NCI-H2171 treated with DMSO at 0.1 percent for 48 hours (cell line): ENCODE measurements at places on chromosomes 11 and 22.

GRCh38 chr22:27073601-27074425 is 416.4 kb downstream of the MIAT start:
- no peak for DNase-seq

- peak; percentile 32 for DNase-seq
Observed at GRCh38 chr22:31272522-31273446, 19.5 kb downstream of the PIK3IP1 start.

GRCh38 chr11:93622043-93622442 is 39.4 kb upstream of the CEP295 start:
- no peak for DNase-seq

DNA sequence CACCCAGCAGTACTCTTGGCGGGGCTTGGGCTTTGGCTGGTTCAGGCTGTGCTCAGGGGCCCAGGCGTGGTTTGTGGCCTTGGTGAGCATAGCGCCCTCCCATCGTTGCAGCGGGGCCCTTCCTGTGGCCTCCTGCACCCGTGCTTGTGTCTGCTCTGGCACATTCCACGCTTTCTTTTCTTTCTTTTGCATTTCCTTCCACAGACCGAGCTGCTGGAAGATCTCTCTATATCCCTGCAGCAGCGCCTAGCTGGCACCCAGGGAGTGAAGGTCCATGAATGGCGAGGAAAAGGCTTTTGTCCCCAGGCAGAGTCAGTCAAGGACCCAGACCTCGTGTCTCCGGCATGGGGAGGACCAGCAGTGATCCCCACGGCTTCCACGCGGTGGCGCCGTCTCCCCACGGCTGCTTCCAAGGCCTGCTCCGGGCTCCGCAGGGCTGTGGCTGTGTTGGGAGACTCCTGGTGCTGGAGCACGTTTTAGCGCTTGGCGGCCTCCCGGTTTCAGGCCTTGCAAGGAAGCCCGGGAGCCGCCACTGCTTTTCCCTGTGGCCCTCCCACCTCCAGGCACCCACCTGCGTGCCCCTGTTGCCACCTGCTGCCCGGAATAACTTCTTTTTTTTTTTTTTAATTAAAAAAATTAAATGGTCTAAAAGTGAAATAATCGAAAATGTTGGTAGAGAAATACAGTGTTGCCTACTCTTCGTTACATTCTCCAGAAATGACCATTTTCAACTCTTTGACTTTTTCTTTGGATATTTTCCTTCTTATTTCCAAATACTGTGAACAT is 28.5 kb downstream of the GLB1L2 start:
- peak; percentile 68 for DNase-seq

GRCh38 chr22:29269731-29270474 is 1.8 kb downstream of the EWSR1 start:
- no peak for DNase-seq

GRCh38 chr11:75561426-75562047 is 516 bp upstream of the SERPINH1 start:
- DNase-seq = no peak

- no peak for DNase-seq
Observed at GRCh38 chr22:35212009-35212408, 45.3 kb upstream of the HMGXB4 start.

- no peak for DNase-seq
Observed at GRCh38 chr11:117900121-117900648, 23.7 kb upstream of the FXYD6 start.

DNA sequence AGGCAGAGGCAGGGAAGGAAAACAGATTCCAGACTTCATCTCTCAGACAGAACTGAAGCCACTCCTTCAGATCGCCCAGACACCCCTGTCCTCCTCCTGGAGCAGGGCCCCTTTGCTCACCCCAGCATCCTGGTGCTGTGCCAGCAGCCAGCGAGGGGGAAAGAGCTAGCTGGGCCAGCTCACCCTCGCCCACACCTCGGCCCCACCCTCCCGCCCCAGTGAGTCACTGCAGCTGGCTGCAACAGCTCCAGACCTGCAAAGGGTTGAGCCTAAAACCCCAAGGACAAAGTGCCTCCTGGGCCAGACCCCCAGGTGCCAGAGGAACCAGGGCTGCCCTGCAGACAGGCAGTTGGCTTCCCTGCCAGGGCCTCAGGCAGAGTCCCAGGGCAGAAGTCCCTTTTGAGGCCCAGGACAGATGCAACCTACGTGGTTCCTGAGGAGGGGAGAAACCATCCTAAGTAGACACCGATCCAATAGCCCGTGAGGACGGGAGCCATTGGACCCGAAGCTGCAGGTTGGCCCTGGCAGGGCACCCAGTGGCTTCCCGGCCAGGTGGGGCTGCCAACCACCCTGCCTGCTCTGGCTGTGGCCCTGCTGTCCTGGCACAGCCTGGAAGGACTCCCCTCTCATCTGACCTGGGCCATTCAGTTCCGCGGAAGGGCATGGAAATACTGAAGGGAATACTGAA is 7.2 kb downstream of the AHNAK start:
- DNase-seq = peak; percentile 14

GRCh38 chr11:68436985-68437926 is 23.3 kb upstream of the PPP6R3 start:
- peak; percentile 53 for DNase-seq

- no peak for DNase-seq
Observed at GRCh38 chr11:109799604-109800003, 293.6 kb upstream of the ZC3H12C start.

DNA sequence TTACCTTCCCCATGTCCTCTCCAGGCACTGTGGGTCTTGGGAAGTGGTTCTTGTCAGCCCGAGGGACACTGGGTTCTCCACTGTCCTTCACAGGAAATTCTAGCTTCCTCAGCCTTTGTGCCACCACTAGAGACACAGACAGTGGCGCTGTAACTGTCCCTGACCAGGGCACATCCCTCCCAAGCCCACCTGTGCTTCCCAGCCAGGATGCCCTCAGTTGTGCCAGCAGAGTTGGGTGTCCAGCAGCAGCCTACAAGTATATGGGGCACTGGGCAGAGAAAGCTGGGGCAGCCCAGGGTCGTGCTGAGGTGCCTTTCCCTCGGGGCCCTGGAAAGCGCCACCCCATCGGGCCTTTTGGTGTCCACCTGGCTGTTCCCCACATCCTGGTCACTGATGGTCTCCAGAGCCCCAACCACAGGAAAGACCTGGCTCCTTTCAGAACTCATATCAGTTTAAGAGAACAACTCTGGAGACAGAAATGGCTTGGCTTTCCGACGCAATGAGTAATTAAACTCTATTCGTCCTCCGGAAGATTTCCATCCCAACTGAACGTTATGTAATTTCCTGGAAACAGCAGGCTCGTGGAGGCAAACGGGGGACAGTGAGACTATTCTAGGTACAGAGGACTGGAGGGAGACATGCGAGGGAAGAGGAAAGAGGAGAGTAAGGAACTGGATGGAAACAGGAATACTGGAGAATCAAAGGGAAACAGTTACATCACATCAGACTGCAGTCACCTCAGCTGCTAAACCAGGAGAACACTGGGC is 28.6 kb downstream of the PPP2R1B start:
- no peak for DNase-seq

DNA sequence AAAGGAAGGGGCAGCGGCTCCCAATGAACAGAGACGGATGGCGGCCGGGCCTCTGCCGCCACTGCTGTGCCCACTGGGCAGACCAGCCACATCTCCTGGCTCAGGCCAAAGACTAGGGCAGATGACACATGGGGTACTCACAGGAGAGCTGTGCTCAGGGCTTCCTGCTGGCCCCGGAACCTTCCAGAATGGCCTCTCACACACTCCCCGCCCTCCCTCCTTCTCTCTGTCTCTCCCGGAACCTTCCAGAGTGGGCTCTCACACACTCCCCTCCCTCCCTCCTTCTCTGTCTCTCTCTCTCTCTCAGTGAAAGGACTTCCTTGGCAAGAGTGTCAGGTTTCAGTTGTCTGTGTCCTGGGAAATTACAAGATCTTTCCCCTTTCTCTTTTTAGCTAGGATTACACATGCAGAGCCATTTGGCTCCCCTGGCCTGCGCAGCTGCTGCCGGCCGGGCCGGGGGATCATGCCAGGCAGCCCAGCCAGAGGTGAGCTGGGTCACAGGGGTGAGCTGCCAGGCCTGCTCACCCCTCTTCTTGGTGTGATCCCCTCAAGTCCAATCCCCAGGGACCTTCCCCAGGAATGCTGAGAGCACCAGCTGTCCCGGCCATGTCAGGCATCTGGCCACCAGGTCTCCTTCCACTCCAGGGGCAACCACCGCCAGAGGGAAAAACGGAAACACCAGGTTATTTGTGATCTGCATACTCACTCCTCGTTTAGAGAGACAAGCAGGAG is 45.3 kb upstream of the ADA2 start:
- DNase-seq = peak; percentile 94

- no peak for DNase-seq
Observed at GRCh38 chr11:91219535-91219934, 996.7 kb upstream of the CHORDC1 start.

GRCh38 chr11:76837696-76838677 is 22.7 kb upstream of the ACER3 start:
- DNase-seq = no peak

GRCh38 chr11:77026221-77026620 is 8.0 kb upstream of the B3GNT6 start:
- no peak for DNase-seq

DNA sequence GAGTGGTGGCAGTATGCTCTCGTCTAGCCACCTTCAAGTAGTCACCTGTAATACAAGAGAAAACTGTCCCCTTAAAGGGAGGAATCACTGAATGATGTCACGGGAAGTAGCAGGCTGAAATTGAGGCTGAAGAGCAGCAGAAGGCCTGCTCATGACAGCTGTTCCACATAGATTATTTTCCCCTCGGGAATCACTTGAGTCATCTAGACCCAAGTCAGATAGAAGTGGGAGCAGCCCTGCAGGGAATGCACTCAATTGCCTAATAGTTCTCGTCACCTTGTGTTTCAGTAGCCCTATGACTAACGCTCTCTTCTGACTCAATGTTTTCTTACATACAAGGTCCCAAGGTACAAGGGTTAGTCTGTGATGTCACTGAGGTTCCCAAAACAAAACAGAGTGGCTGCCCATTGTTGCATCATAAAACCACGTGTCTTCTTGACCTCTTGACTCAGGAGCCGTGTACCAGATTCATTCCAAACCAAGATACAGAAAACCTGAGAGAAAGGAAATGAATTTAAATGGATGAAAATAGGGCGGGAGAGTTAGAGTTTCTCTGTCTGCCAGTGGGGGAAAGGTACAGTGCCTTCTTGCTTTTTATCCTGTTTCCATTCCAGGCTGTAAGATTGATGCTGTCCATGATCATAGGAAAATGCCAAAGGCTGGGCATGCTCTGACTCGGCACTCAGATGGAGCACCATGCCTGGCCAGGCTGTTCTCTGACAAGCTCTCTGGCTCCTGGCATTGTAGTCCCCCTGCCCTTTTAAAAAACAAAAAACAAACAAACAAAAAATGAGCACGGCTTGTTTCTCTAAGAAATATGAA is 21.6 kb upstream of the C11orf96 start:
- DNase-seq = peak; percentile 97

GRCh38 chr22:26302726-26303125 is 126.3 kb upstream of the ASPHD2 start:
- DNase-seq = no peak

- no peak for DNase-seq
Observed at GRCh38 chr11:107840129-107840484, 18.5 kb downstream of the SLC35F2 start.

DNA sequence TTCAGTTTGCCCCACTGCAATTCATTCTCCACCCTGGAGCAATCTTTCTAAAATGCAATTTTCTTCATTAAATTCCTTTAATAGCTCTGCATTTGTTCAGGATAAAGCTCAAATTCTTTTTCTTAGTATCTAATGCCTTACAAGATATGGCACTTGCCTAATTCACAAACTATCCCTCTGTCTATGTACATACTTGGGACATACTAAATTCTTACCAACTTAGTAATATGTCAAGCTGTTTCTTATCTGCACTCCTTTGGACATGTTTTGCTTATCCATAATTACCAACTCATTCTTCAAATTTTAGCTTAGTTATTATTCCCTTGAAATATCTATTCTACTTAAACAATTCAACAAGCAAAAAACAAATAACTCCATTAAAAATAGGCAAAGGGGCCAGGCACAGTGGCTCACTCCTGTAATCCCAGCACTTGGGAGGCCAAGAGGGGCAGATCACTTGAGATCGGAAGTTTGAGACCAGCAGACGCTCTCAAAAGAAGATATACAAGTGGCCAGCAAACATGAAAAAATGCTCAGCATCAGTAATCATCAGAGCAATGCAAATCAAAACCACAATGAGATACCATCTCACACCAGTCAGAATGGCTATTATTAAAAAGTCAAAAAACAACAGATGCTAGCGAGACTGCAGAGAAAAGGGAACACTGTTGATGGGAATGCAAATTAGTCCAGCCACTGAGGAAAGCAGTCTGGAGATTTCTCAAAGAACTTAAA is 96.9 kb downstream of the FAM76B start:
- DNase-seq = no peak

DNA sequence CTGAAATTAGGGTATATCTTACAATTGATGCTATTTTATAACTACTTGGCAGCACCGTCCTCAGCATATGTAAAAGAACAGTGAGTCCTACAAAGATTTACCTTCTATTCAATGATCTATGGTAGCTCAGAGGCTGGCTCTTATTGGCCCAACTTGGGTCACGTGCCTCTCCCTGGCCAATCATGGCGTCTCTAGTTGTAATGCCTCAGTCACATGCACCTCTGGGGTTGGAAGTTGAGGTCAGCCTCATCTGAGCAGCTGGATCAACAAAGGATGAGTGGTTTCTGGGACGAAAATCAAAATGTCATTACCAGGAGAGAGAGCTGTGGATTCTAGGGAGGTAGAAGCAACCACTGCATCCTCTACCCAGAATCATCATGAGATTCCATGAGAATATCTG is 22.9 kb upstream of the ASPHD2 start:
- peak; percentile 16 for DNase-seq

DNA sequence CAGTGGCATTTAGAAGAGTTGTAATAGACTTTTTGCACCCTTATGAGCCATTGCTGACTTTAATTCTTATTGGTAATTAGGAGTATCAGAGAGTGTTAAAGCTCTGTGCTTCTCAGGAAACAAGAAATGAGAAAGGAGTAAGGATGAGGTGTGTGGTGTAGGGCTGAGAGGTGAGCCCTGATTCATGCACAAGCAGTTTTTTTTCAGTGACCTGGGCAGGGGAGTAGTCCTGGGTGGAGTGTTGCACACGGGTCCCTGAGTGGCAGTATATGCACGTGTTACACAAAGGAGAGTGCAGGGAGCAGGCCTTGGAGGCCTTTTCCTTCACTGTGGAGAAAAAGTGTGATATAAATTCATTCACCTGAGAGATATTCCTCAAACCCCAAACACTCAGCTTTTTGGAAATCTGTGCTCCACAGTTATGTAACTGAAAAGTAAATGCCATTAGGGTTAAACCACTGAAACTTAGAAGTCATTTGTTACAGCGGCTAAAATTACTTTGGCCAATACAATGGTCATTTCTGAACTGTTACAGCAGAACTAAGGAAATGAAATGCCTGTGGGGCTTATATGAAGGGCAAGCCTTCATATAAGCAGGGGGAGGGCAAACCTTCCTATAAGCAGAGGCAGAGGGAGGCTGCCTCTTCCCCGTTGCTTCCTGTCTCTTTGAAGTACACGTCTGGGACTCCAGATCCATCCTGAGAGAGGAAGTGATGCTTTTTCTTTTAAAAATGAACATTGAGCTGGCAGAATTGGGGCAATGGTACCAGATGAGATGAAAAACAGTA is 62.6 kb upstream of the OLFML1 start:
- no peak for DNase-seq
